Coronary artery (tissue), 2 donors: ENCODE measurements at places on chromosomes 4 and X.

- DNase-seq = no peak
Observed at GRCh38 chr4:93116624-93117023, 711.9 kb upstream of the ATOH1 start.

GRCh38 chr4:117421706-117422105, 336.3 kb upstream of the TRAM1L1 start:
- DNase-seq = no peak

DNA sequence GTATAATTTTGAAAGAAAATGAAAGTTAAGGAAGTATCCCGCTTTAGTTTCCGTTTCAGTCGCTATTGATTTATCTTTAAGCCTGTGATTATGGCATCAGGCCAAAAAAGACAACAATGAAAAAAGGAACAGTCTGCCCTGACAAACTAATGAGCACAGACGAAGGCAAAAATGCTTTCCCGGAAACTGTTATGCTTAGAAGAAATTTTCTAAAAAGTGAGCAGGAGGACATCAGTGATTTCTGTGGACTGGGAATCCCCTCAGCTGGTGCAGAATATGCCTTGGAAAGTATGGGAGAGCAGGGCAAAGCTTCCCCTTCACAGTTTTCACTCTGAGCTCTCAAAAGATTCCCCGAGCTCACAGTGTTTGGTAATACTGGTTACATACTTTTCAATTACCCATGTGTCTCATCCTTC, 5.1 kb upstream of the CXCL10 start:
- no peak for DNase-seq

GRCh38 chrX:154026136-154027021, 6.7 kb upstream of the IRAK1 start:
- no peak for DNase-seq

DNA sequence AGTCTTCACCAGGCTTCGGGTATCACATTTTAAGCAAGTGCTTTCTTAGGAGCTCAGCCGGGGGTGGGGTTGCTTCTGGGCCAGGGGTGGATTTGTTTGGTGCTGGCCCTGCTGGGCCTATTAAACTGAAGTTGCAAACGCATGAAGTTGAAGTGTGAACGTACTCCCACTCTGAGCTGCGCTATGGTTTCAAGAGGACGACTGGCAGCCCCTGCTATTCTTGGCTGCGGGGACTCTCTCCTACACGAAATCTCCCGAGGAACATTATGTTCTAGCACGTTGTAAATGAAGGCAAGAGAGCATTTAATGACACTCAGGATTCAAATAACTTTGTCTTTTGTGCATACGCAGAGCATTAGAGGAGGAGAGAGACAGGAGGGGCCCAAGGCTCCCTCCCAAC, 401.3 kb upstream of the BOD1L1 start:
- DNase-seq = no peak

- DNase-seq = no peak
Observed at GRCh38 chr4:169616846-169617245, 3.5 kb upstream of the CLCN3 start.

- no peak for DNase-seq
Observed at GRCh38 chrX:25068340-25068739, 52.6 kb upstream of the ARX start.

GRCh38 chrX:47687263-47687662, 28.3 kb upstream of the UXT start:
- DNase-seq = no peak

DNA sequence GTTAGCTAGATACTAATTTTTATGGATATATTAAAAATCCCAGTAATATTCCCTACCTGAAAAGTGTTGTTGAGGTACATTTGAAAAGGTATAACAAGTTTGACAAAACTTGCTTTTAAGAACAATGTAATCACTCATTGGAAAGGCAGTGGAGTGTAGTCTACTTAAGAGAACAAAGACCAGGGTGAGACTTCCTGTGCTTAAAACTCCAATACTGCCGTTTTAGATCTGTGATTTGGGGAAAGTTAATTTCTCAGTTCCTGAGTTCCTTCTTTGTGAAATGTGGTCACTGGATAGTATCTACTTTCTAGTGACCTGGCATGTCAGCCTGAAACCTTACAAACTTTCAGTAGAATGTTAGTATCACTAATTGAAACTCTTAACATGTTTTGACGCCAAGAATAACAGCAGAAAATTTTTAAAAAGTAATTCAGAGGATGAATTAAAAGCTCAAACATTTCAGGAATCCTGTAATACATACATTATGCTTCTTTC, 56.8 kb downstream of the PCDH7 start:
- DNase-seq = no peak

DNA sequence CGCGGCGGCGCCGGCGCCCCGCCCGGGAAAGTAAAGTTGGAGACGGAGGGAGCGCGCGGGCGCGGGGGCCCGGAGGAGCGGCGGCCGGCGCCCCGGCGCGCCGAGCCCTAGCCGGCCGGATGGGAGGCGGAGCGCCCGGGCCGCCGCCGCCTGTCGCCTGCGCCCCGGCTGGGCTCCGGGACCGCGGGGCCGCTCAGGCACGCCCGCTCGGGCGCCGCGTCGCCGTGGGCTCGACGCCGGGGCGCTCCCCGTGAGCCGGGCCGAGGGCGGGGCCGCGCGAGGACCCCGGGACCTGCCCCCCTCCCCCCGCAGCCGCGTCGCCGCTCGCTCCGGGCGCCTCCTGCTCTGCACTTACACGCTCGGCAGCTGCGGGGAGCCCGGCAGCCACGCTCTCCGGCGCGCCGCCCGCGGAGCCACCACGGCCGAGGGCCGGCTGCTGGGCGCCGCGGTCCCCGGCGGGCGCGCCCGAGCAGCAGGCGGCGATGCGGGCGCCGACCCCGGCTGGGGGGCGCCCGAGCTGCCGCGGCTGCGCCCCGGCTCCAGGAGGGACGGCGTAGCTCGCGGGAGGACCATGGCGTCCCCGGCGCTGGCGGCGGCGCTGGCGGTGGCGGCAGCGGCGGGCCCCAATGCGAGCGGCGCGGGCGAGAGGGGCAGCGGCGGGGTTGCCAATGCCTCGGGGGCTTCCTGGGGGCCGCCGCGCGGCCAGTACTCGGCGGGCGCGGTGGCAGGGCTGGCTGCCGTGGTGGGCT, at the start of gene ADRA2C:
ADRA2C (plus strand) TSS at position 350 of the 749 bp plus-strand sequence; CDS start at position 572, 222 bp downstream.
- no peak for DNase-seq

GRCh38 chr4:74884266-74884665, 48.6 kb upstream of the PARM1 start:
- DNase-seq = no peak

DNA sequence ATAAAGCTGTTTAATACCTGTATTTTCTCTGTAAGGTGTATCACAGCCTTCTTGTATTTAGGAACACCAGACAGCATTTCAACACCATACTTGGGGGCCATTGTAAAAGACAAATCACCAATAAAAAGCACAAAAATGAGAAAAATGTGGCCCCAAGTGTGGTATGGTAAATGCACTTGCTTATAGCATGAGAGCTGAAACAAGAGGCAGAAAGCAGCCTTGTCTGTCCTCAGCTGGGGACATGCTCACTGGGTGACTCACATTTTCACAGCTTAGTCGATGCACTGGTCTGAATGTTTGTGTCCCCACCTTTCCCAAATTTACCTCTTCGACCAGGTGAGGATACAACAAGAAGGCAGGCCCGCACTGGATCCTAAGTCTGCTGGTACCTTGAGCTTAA, 639.7 kb upstream of the AGA start:
- DNase-seq = no peak

DNA sequence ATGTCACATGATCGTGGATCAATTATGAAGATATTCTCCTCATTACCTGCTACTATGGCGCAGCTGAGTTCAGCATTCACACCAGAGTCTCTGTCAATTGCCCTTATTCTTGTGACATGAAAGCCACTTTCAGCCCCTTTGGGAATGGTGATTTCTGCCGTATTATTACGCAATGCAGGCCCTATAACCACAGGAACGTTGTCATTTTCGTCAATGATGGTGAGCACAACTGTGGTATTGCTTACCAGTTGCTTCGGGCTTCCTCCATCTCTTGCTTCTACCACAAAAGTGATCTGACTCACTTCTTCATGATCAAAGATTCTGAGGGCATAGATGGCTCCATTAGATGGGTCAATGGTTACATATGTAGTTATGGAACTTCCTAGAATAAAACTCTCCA, 2.1 kb downstream of the PCDH18 start:
- no peak for DNase-seq

DNA sequence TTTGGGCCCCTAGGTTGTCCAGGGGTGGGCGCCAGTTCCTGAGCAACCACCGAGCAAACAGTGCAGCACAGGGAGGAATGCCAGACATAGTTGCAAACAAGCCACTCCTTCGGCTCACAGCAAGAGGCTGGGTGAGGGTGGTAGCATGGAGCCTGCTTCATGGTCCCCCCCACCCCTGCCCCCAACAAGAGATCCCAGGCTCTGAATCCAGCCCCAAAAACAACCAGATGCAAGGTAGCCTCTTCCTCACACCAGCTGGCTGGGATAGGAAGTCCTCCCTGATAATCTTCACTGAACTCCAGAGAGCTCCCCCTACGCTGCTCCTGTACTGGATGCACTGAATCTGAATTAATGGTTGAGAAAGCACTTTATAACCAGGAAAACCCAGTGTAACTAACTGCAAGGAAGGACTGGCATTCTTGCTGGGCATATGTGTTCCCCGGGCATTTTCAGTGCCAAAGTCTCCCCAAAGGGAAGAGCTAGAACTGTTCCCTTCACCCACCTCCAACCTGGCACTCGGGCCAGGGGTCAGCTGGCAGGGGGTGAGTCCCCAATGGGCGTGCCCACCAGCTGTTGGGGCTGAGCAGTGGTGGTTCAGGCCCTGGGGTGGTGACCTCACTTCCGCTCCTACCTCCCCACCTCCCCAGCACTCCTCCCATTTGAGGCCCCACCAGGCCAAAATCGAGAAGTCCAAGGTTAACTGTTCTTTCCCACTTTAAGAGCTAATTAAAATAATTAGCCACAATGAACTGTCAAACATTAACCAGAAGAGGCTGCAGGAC, 1.5 kb downstream of the ELF4 start:
- DNase-seq = no peak

DNA sequence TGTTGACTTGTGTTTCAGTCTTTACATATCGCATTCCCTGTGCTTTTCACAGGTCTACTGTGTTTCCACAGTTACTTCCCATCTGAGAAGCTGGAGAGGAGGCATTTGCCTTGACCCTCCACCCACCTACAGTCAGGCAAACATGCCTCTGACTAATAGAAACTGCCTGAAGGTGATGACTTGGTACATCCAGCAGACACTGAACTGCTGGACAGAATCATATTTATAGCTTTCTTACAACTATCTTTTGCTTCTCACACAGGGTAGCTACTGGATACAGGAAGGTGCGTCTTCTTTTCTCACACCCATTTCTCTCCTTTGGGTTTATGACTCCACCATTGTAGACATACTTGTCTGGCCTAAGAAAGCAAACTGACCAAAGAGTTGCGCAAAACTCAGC, 58.0 kb downstream of the VGLL1 start:
- no peak for DNase-seq

DNA sequence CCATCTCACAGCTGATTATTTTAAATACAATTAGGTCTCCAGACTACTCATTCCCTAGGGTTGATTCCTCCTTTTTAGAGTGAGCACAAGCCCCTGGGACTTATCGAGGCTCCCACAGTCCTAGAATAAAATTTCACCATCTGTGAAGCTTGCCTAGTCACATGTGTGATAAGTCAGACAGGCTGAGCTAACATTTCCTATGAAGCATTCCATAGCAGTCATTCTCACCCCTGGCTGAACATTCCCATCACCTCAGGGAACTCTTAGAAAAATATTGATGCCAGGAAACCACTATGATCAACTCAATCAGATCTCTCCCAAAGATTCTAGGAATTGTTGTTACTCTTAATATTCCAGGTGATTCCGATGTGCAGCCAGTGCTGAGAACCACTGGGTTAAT, 37.7 kb downstream of the ARHGEF9 start:
- no peak for DNase-seq

GRCh38 chr4:77157859-77158486, 966 bp downstream of the CCNG2 start:
- DNase-seq = peak; percentile 94

DNA sequence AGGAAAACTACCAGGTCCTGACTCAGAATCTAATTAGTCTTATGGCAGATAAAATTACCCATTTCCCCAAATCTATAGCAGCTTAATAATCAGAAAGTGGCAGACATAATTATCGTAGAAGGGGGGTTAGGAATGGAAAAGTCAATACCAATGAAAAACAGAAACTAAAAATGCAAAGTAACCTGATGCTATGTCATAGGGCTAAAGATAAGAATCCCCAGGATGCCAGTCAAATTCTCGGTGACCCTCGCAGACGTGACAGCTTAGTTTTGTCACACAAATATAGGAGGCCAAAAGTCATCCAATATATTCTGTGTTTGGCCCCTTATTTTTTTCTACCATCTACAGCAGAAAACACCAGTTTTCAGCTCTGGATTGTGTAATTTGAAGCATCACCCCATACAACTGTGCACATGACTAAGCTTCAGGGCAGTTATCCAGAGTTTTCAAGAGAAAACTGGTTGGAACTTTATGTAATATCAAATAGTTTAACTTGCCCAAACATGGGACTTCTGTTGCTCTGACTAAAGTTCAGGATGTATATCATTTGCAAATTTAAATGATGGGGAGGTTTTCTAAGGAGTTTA, 30.9 kb downstream of the RASSF6 start:
- DNase-seq = no peak
